NCI-H748 treated with DMSO at 0.1 percent for 48 hours (cell line): ENCODE measurements at places on chromosomes 7 and 10.

DNA sequence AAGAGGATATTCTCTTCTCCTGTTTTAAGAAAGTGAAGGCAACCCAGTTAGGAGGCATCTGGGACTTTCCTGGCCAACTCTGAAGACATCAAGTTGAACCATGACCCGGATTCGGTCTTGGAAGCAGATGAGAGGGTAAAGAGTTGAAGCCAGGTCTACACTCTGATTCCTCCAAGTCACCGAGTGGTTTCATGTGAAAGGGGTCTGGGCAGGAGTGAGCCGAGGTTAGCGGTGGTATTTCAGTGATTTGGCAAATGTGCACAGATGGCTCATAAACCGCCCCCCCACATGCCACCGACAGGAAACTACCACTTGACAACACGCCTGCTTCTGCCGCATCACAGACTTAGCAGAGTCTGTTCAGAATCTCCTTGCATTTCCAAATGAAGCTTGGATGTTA is 11.4 kb upstream of the REPIN1 start:
- no peak for DNase-seq

DNA sequence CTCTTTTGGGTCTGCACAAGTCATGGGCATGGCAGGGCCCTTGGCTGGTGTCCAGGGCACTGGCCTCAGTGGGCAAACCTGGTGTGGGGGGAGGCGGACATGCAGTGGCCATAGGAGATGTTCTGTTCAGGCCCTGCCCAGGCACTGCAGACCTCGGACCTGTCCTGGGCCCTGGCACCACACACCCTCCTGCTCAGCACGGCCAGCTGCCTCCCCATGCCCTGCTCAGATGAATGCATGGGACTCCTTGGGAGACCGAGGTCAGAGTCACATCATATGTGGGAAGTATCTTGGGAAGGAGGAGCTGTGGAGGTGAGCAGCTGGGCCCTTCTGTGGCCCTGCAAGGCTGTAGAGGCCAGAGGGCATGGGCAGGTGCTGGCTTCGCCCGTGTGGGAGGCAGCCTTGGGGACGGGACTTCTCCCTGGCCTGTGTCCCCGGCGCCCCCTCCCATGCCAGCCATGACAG is 130.8 kb downstream of the VIPR2 start:
- DNase-seq = no peak

DNA sequence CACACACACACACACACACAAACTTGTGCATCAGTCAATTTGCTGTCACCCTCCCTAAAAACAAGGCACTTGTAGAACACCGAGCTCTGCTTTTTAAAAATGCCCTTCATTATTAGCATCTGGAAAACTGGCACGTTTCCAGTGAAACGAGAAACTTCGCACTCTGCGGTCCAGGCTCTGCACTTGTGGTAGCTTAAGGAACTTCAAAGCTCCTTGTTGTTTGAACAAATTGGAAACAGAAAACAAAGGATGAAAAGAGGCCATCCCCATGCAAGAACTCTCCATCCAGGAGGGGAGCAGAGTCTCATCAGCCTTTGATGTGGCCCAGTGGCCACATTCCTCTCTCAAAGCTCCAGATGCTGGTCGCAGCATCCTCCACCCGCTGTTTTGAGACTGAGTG is 105.1 kb downstream of the C10orf90 start:
- DNase-seq = no peak

DNA sequence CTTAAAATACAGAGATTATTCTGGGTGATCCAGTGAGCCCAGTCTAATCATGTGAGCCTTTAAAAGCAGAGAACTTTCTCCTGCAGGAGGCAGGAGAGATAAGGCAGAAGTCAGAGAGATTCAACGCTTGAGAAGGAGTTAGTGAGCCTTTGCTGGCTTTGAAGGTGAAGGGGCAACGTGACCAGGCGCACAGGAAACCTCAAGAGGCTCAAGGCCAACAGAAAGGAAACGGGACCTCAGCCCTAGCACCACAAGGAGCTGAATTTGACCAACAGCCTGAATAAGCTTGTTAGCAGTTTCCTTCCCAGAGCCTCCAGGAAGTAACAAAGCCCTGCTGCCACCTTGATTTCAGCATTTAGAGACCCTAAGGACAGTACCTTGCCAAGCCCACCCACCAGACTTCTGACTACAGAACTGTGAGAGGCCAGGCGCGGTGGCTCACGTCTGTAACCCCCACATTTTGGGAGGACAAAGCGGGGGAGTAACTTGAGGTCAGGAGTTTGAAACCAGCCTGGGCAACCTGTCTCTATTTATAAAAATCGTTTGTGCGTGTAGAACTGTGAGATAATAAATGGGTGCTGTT is 87.3 kb upstream of the KAT6B start:
- DNase-seq = no peak

GRCh38 chr7:150381785-150382122 is 2.6 kb downstream of the ZNF775 start:
- no peak for DNase-seq

GRCh38 chr10:73653701-73654100 is 2.1 kb downstream of the SYNPO2L start:
- no peak for DNase-seq

- no peak for DNase-seq
Observed at GRCh38 chr10:52071814-52072213, 242.3 kb upstream of the DKK1 start.

GRCh38 chr7:138890499-138891445 is 90.4 kb downstream of the KIAA1549 start:
- DNase-seq = peak; percentile 22

GRCh38 chr7:118305671-118306070 is 81.2 kb downstream of the ANKRD7 start:
- no peak for DNase-seq

DNA sequence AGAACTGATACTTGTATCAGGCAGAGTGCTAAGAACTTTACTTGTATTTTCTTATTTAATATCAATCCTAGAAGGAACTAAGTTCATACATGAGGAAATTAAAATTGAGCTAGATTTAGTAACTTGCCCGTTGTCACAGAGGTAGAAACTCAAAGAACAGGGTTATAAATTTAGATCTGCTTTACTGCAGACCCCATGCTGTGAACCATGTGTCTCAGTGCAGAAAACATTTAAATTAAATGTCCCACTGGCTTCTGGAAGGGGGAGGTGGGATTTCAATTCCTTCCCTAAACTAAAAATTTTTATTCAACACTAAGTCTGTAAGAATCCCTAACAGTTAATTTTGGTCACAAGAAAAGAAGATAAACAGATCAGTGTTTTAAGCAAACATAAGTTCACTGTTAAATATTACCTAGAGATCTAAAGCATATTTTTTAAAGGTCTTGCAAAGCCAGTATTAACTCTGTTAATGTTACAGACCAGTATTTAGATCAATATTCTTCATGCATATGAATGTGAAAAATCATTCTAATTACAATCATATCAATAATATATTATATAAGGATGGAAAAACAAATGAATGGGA is 23.1 kb downstream of the WASL start:
- DNase-seq = no peak

- peak; percentile 43 for DNase-seq
Observed at GRCh38 chr7:117127585-117128168, 174.4 kb downstream of the ST7 start.

DNA sequence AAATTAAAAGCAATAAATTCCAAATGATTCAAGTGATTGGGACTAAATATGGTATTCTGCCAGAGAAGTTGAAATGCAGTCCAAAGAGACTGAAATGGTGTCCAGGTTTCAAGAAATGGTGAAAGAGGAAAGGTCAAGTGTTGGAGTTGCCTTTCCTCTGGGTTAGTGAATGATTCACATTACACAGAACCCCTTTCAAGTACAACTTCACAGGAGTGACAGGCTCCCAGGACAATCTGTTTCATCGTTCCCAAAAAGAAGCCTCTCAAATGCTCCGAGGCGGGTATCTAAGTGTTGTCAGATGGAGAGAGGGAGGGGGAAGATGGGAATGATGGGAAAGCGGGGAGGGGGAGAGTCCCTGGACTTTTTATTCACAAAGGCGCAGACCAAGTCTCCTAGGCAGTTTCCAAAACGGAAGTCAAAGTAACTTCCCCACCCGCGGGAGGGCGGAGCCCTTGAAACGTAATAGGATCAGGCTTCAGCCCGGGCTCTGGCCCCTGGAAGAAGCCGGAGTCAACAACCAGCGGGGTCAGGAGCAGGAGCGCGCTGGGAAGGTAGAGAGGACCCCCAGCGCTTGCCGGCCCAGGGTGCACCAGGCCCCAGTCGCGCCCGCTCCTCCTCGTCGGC is 754 bp downstream of the SLC25A13 start:
- DNase-seq = peak; percentile 91

DNA sequence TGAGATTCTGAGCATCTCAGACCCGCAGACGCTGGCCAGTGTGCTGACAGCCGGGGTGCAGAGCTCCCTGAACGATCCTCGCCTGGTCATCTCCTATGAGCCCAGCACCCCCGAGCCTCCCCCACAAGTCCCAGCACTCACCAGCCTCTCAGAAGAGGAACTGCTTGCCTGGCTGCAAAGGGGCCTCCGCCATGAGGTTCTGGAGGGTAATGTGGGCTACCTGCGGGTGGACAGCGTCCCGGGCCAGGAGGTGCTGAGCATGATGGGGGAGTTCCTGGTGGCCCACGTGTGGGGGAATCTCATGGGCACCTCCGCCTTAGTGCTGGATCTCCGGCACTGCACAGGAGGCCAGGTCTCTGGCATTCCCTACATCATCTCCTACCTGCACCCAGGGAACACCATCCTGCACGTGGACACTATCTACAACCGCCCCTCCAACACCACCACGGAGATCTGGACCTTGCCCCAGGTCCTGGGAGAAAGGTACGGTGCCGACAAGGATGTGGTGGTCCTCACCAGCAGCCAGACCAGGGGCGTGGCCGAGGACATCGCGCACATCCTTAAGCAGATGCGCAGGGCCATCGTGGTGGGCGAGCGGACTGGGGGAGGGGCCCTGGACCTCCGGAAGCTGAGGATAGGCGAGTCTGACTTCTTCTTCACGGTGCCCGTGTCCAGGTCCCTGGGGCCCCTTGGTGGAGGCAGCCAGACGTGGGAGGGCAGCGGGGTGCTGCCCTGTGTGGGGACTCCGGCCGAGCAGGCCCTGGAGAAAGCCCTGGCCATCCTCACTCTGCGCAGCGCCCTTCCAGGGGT is 703 bp downstream of the RBP3 start:
- DNase-seq = no peak

DNA sequence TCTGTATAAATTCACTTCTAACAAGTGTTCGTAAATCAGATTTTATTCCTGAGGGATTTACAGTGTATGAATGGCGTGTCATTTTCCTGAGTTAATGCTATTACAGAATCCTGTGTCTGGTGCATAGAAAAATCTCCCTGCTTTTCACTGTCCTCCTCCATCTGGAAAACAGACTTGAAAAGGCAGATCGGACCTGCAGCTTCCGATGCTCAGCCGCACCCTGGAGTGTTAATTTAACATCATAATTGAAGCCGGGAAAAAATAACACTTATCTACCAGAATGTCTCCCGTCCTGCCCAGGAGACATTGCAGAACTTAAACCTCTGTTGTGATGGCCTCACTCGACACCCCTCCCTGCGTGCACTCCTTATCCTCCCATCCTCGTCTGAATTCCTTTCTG is 442.1 kb upstream of the FOXK1 start:
- no peak for DNase-seq

DNA sequence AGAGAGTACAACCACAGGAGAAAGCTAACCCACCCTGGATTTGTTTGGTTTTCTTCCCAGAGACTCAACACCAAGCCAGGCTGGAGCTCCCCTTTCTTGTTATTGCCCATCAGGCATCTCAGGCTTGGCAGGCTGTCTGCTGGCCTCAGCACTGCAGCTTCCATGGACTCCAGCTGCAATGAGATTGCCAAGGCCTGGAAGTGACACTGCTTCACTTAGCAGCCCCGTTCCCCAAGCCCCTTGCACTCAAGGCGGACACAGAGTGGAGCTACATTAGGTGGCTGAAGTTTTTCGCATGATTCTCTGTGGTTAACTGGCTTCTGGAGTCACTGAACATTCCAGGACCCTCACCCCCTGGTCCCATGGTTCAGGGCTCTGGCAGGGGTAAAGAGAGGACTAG is 163.1 kb upstream of the GDF10 start:
- DNase-seq = no peak

DNA sequence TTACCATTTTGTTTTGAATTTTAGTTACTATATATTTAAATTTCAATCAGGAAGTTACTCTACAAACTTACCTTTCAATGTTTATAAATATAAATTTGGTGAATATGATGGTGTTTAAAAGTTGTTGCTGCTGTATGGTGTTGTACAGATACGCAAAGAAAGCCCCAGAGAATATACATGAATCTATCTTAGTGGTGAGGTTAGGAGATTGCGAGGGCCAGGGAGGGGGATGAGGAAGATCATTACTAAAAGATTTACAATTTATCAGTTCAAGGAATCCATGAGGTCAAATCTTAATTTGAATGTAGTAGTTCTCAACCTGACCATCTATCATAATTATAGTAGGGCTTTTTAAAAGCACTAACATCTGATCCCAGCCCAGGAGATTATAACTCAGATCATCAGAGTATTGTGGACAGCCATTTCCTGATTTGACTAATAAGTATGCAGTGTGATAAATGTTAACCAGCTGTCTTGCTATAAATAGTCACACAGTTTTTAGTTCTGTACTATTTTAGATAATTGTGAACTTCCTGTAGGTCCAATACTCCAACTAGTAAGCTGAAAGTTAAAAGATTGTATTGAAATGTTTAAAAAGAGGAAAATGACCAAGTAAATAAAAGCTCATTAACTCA is 23.6 kb downstream of the FAM3C start:
- no peak for DNase-seq

DNA sequence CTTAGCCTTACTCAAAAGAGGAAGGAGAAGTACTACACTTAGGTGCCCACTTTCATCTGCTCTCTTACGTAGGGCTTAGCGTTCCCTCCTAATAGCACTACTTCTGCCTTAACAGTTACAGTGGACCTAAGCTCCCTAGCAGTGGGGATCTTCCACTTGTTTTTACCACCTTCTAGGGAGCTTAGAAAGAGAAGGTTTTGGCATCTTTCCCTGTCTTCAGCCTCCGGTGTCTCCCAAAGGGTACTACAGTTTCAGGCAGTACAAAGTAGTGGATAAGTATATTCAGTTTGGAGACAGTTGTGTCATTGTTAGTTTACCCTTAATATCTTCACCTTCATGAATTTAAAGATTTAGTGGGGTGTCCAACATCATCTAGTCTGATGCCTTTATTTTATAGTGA is 14.6 kb downstream of the CHRM2 start:
- DNase-seq = no peak

DNA sequence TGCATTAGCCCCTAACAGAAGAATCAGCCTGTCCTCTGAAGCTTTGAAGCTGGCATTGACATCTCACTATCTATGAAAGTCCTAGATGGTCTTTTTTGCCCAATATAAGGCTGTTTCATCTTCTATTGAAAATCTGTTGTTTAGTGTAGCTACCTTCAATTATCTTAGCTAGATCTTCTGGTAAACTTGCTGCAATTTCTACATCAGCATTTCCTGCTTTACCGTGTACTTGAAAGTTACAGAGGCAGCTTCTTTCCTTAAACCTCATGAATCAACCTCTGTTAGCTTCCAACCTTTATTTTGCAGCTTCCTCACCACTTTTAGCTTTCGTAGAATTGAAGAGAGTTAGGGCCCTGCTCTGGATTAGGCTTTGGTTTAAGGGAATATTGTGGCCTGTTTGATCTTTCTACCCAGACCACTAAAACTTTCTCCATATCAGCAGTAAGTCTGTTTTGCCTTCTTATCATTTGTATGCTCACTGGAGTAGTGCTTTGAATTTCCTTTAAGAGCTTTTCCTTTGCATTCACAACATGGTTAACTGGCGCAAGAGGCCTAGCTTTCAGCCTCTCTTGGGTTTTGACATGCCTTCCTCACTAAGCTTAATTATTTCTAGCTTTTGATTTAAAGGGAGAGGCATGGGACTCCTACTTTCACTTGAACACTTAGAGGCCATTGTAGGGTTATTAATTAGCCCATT is 32.5 kb downstream of the ARID5B start:
- no peak for DNase-seq

GRCh38 chr7:104972500-104972899 is 41.5 kb upstream of the KMT2E start:
- no peak for DNase-seq
